ENCODE measurements at places on chromosomes 7 and 10. TPM values are rescaled to one million over a fixed set of nuclear protein-coding genes. Genes with fewer than 3 reads are reported as not detected.
A peak's percentile ranks its signal among the peaks of the same experiment; 100 is the strongest.

DNA sequence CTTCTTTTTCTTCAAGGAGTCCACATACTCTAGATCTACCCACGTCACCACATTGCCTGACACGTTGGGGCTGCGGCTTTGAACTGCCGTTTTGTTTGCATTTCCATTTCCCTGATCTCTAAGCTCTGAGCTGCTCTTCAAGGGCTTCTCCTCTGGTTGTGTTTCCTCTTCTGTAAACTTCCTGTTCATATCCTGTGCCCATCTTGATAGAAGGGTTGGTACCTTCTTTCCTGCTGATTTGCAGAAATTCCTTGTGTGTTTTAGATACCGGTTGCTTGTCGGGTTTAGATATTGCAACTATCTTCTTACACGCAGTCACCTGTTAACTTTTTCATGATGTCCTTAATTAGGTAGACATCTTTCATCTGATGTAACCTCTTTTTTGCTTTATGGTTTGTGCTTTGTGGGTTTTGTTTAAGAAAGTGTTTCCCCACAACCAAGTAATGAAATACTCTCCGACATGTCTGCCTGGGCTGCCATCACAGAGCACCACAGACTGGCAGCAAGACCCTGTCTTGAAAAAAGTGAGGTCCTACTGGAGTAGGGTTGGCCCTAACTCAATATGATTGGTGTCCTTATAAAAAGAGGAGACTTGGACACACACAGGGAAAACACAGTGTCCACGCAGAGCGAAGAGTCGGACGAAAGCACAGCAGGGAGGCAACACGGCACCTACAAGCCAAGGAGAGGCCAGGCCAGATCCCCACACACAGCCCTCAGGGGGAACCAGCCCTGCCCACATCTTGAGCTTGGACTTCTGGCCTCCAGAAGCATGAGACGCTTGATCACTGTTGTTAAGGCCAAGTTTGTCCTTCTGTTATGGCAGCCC is 99.1 kb upstream of the PDGFA start:
- no peak for DNase-seq

- no peak for DNase-seq
Measured at GRCh38 chr7:112886208-112886607, 96.0 kb upstream of the TMEM168 start.

Gene TBXAS1
- 0.26 TPM for total RNA-seq

DNA sequence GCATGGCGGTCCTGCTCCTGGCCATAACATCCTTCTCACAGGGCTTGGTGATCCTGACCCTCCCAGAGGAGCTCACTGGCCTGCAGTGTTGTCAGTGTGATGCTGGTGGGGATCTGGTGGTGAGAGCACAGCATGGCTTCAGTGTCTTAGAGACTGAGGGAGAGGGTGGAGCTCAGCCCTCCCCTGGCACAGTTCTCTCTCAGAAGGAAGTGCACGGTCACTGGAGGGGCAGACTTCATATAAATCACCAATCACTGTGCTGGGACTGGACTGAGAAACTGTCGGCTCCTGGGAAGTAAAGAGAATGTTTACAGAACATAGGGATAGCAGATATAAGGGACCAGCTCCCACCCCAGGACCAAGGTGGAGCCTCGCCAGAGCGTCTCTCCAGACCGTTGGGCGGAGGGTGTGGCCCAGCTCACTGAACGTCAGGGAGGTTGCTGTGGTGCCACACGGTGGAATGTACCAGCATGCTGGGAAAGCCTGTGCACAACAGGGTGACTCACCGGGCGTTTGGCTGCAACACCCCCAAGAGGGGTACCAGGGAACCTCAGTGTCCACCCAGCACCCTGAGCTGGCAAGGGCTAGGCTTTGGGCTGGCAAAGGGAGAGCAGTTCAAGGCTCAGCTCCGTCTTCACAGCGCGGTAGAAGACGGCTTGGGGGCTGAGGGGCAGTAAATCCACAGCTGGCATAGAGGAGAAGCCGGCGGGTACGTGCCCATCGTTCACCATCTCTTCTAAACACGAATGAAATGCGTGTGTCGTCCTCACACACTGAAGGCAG is 8.8 kb upstream of the GET4 start:
- peak; percentile 59 for DNase-seq

GRCh38 chr10:30456266-30456665 is 22.3 kb downstream of the MAP3K8 start:
- DNase-seq, result no peak

- no peak for DNase-seq
Measured at GRCh38 chr10:42593284-42593683, 45.1 kb downstream of the ZNF33B start.

DNA sequence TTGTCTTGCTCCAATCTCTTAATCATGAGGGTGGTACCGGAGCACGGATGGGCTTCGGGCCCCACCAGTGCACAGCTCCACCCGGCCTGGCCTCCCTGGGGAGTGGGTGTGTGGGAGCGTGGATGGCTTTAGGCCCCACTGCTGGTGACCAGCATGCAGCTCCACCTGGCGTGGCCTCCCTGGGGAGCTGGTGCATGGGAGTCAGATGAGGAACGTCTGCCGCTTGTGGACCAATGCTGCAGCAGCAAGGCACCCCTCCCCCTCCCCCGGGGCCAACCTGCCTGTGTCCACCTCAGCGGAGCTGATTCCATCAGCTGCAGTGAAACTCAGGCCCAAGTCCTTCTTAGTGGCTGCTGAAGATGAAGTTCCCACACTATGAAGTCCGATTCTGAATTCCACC is 511.4 kb downstream of the PTPRN2 start:
- DNase-seq, result no peak

DNA sequence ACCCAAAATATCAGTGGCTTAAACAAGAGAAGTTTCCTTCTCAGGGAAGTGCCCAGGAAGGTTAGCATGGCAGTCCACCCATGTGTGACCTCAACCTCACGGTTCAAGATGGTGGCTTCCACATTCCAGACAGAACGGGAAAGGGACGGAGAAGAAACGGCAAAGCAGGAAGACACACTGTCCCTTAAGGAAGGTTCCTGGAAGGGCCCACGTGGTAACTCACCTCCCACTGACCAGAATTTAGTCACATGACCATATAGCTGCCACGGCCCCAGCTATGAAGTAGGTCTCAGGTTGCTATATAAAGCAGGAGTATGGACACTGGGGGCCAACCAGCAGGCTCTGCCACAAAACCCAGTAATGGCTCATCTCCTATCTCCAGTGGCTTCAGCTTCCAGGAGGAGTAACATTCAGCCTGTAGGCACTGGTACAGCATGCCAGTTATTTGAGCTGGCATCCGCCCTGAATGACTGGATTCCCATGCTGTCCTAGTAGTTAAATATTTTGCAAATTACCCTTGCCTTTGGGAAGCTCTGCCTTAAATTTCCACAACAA is 278.5 kb upstream of the KLF14 start:
- DNase-seq, result peak; percentile 35

GRCh38 chr10:63376560-63377304 is 89.0 kb downstream of the JMJD1C start:
- peak; percentile 81 for DNase-seq

Gene PSPH
- 162 TPM for total RNA-seq

Gene CHCHD2
- 440 TPM for total RNA-seq

Gene ZNF33B
- 22.6 TPM for total RNA-seq

Gene POLR2J3
- 25.5 TPM for total RNA-seq

DNA sequence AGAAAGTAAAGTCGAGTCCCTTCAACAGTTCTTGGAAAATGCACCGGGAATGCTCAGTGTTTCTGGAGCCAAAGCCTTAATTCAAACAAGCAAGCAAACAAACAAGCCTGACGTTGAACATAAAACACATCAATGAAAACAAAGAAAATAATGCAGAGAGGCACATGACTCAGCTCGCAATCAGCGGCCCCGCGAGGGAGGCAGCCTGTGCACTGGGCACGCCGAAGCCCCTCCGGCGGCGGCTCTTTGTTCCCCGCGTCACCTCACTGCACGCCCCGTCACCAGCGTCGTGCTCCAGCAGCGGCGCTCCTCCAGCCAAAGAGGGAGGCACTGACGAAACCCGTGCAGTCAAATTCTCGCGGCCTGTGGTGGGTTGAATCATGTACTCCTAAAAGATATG is 151.5 kb downstream of the DNAJB6 start:
- DNase-seq, result no peak

Gene BMS1
- total RNA-seq, result 14.7 TPM

DNA sequence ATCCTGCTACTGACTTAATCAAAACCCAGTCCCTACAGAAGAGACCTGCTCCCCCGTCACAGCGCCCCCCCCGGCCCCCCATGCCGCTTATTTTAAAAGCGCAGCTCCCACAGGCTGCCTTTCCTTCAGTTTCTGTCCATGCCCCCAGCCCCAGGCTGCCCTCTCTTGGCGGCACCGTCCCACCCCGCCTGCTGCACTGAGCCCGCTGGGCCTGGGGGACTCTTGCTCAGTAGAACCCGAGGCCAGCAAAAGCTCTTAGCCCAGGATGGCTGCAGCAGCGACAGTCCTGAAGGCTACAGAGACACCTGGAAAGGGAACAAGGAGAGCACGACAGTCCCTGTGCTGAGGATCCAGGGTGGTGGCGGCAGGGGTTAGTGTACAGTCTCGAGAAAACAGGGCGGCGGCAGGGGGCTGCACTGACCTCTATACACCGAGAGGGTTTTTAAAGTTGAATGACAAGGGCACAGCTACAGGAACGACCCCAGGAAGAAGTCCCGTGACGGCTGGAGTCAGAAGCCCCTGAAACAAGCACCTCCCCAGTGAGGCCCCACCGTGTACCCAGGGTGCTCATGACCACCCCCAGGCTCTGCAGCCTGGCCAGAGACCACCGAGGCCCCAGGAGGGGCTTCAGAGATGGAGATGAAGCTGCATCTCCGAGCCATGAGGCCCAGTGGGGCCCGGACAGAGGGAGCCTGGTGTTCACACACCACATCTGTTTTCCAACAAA is 54.4 kb downstream of the ZRANB1 start:
- DNase-seq, result no peak

Gene TDRD1
- 2.1 TPM for total RNA-seq

DNA sequence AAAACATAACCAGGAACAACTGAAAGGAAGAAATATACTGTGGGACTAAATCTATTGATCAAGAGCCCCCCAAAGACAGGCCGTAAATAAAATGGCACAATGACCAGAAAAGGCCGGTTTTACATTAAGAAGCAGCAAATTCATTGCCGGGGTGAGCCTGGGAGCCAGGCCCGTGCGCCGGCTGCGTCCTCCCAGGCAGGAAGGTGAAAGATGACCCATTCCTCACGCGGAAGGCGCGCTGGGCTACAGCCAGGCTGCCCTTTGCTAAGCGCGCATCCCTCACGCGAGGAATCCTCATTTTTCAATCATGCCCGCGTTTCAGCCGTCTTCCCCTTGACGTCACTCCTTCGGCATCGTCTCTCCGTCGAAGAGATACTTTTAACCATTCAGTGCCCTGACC is 47.6 kb upstream of the MGMT start:
- DNase-seq, result no peak

Gene TSPAN14
- total RNA-seq, result 21.1 TPM

- peak; percentile 49 for DNase-seq
Measured at GRCh38 chr10:77832238-77832637, 94.3 kb downstream of the DLG5 start.

- DNase-seq, result no peak
Measured at GRCh38 chr10:111319866-111320265, 243.0 kb downstream of the ADRA2A start.

DNA sequence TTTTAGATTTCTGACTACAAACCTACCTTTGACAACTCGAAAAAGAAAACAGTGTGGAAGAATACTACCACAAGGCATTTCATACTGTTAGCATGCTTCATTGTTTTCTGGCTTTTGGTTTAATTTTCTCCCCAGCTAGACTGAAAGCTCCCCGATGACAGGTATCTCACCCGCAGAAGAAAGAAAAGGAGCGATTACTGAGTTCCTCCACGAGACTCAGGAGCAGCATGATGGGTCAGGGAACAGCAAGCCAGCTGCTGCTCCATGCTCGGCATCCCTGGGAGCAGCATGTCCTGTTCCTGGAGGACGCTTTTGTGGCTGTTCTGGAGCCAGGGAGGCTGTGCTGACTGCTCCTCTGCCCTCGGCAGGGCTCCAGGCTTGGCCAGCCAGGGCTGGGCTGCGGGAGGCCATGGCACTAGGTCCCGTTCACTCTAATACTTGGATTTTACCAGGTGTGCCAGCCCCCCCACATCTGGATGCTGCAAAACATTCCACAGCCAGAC is 133.4 kb downstream of the PRKAG2 start:
- DNase-seq, result no peak

- no peak for DNase-seq
Measured at GRCh38 chr7:30926313-30926712, 14.7 kb downstream of the AQP1 start.

- no peak for DNase-seq
Measured at GRCh38 chr7:753190-753589, 26.1 kb upstream of the PRKAR1B start.

GRCh38 chr10:6227346-6227745 is 24.6 kb downstream of the PFKFB3 start:
- no peak for DNase-seq

- DNase-seq, result no peak
Measured at GRCh38 chr10:24215603-24216002, 6.7 kb downstream of the KIAA1217 start.

Gene EPO
- not detected for total RNA-seq

Gene IDI2
- not detected for total RNA-seq

DNA sequence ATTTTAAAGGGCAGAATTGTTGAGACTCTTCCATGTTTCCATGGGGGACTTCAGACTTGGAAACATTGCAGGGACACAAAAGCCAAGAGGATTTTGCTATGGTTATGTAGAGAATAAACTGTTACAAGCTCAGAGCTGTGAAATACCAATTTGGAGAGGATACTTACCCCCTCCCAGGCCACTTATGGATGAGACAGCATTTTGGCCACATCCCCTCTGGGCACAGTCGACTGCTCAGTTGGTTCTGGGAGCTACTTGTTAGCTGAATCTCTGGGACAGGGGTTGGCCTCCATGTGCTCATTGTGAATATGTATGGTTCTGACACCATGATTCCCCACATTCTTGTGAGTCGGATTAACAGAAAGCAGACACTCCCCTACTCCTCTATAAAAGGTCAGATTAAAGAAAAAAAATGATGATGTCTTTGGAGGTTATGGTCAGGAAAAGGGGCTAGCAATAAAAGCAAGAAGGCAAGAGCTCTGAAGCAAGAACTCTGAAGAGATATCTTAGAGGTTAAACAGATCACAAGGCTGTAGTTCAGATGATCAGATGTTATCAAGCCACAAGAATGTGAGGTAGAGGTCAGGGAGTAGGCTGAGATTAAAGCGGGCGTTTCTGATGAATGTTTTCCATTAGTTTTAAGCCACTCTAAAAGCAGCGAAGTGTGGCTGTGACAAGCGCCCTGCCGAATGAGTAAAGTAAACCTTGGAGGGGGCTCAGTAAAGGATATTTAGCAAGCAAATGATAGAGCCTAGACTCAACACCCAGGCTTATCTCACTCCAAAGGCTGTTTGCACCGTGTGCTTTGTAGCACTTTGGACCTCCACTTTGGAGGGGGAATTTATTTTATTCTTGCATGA is 17.2 kb downstream of the STAMBPL1 start:
- DNase-seq, result no peak

Gene TFPI2
- 2.8 TPM for total RNA-seq

Gene PRSS37
- total RNA-seq, result not detected

DNA sequence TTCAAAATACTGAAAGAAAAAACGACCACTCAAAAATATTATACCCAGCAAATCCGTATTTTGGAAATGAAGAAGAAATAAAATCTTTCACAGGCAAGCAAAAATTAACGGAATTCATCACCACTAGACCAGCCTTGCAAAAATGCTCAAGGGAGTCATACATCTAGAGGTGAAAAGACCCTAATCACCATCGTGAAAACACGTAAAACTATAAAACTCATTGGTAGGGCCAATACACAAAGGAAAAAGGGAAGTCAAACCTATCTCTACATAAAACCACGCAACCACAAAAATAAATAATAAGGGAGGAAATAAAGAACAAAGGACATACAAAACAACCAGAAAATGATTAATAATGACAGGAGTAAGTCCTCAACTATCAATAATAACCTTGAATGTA is 6.6 kb upstream of the AKR1B1 start:
- DNase-seq, result no peak

- peak; percentile 27 for DNase-seq
Measured at GRCh38 chr10:98055841-98056516, 25.6 kb upstream of the CRTAC1 start.
